ENCODE measurements at places on chromosomes 5 and 9.

DNA sequence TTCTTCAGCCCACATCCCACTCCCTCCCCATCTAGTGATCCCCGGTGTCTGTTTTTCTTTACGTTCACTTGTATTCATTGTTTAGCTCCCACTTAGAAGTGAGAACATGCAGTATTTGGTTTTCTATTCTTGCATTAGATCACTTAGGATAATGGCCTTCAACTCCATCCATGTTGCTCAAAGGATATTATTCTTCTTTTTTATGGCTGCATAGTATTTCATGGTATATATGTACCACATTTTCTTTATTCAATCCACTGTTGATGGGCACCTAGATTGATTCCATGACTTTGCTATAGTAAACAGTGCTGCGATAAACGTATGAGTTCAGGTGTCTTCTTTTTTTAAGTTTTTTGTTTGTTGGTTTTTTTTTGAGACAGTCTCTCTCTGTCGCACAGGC, 29.1 kb upstream of the CCNB1 start:
- DNase-seq: no peak

DNA sequence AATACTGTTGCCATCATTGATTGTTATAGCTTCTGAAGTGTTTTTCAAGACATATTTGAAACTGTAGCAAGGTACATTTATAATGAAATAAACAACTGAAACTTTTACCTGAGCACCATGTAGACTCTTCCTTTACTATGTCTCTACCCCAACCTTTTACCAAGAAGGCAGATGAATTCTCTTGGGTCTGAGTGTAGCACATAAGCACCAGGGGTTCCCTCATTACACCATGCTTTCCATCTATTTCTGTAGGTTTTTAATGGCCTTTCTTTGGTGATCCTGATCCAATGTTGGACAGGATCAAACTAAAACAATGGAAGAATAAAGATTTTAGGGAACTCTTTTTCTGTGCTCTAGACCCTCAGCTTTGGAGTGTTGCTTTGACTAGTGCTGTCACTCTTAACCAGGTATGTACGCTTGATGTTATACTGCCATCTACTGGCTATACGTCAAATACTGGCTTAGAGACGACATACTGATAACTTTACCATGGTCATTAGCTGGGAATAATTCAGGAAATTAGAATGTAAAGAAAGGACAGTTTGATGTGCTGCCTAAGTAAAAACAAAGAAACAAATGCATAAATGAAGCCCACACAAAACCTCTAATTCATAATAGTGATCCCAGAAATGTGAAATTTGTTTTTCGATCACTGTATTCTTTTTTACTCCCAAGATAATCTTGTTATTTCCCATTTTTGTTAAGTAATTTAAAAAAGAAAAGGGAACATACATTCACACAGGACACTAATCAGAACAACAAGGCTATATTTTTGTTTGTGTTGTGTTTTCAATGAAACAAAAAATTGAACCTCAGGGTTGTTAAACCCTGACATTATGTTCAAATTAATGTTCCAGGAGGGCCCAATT, 30.7 kb downstream of the IFNW1 start:
- DNase-seq: peak; percentile 44

DNA sequence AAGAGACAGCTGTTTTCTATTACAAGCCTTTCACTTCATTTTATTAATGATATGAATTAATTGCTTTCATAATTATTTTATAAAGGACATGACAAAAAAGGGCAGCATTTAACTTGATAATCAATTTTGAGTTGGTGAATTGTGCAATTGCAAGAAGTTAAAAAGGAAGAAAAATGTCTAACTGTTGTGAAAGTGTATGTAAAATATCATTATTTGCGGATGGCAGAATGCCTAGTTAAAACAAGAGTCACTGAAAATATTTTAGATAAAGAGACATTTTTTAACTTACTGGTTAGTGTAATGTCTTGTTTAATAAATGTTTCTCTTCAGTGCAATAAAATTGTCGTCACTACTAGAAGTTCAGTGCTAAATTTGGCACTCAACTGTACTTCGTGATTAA, 57.6 kb upstream of the HTR4 start:
- no peak for DNase-seq

GRCh38 chr5:67679184-67679841, 482.7 kb upstream of the CD180 start:
- DNase-seq: no peak

GRCh38 chr5:32029781-32030180, 144.3 kb downstream of the GOLPH3 start:
- no peak for DNase-seq

GRCh38 chr9:127549751-127550150, 62.3 kb upstream of the STXBP1 start:
- DNase-seq: no peak

DNA sequence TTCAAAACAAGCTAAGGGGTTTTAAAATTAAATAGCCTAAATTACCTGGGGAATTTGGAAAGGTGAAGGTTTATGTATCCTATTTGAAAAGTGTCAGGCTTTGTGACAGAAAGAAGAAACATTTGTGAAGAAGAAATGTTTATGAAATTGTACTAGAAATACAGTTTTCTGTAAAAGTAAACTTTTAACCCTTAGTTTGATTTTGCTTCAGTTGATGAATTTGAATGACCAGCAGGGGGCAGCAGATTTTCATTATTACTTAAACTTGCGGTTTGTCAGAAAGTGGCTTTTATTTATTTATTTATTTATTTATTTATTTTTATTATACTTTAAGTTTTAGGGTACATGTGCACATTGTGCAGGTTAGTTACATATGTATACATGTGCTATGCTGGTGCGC, 58.1 kb downstream of the NNT start:
- DNase-seq: no peak

GRCh38 chr9:88174324-88174723, 36.0 kb upstream of the SPATA31C2 start:
- no peak for DNase-seq

Measured in D341Med (cell line).